ENCODE measurements at places on chromosomes 4 and X.
A peak's percentile ranks its signal among the peaks of the same experiment; 100 is the strongest.

DNA sequence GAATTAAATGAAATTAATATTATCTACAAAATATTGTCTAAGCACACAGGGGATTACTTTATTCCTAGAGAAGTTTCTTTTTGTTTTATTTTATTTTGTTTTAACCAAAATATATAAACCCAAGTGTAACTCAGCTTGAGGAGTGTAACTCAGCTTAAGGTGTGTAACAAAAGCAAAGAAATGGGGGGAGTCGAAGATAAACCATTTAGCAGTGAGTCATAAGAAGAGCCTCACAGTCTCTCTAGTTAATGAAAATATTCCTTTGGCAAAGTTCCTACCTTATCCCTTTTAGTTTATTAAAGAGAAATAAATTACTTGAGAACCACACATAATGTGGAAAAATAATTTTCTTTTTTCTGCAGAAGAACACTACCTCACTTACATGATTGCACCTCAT lies 261.8 kb downstream of the KCTD8 start:
- no peak for DNase-seq

- no peak for DNase-seq
These were observed 201.2 kb upstream of the NWD2 start for GRCh38 chr4:37043342-37043741.

DNA sequence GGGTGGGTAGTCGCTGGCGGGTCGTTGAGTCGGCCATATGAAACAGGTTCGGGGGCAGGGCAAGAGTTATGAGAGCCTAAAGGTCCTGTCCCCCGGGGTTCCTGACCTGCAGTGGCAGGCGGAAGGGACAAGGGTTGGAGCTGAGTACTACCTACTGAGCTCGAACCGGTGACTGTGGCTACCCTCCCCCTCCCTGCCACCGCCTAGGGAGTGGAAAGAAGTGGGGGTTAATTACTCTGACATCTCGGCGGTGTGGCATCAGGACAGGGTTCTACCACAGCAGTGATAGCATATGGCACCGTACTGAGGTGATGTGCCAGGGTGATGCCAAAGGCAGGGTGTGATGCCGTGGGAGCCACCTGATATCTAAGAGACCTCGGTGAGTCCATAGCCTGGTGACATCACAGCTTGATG lies 307 bp downstream of the ATG4A start:
- DNase-seq, result peak; percentile 32

DNA sequence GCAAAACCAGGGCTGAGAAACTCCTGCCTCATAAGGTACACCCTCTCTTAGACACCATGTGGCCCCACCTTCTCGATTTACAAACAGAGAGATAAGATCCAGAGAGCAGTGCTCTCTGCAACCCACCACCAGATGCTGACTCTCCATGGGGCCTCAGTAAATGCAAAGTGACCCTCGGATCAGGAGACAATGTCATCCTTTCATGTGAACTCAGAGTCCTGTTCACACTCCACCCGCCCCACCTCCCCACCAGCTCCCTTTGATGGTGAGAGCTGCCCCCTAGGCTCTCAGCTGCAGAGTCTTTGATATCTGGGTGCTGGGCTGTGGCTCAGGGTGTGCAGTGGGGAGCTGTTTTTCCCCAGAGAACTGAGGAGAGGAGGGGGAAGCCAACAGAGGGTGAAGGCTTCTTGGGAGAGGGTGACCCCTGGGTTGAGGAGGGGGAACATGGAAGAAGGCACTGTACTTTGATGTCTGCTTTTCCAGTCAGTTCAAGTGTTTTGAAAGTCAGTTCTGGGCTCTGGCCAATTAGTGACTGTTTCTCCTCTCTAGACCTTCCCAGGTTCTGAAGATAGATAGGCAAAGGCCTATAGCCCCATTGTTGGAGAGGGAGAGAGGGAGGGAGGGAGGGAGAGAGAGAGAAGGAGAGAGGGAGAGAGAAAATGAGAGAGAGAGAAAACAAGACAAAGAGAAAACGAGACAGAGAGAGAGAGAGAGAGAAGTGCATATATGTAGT lies 88.2 kb downstream of the SCD5 start:
- DNase-seq, result no peak

DNA sequence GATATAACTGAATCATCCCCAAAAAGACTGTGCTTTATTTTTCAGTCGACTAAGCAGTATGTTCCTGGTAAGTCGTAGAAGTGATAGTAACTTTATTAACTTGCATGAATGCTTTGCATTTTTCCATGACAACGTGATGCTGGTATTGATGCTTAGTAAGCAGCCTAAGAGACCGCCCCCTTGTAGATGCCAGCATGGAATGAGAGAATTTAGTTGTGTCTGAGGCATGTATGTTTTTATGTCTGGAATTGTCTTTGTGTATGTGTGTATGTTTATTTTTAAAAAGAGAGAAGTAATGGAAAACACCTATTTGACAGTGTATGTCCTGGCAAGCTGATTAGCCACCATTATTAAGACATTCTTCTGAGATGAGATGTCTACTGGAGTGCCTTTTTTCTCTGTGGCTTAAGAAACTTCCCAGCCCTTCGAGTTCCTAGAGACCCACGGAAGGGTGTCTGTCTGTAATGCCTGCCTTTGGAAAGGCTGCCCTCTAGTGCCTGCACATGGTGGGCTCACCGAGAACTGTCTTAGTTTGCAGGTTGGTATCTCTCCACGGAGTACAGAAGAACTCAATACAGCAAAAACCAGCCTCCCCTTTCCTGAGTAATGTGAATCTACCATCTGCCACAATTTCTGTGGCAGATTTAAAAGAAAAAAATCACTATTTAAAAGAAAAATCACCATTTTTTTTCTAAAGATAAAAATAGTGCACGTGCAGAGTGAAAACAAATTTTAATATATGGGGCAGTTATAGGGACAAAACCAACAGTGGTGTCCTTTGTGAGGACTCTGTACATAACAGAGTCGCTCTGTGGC lies 85.9 kb downstream of the AASDH start:
- DNase-seq, result peak; percentile 29

DNA sequence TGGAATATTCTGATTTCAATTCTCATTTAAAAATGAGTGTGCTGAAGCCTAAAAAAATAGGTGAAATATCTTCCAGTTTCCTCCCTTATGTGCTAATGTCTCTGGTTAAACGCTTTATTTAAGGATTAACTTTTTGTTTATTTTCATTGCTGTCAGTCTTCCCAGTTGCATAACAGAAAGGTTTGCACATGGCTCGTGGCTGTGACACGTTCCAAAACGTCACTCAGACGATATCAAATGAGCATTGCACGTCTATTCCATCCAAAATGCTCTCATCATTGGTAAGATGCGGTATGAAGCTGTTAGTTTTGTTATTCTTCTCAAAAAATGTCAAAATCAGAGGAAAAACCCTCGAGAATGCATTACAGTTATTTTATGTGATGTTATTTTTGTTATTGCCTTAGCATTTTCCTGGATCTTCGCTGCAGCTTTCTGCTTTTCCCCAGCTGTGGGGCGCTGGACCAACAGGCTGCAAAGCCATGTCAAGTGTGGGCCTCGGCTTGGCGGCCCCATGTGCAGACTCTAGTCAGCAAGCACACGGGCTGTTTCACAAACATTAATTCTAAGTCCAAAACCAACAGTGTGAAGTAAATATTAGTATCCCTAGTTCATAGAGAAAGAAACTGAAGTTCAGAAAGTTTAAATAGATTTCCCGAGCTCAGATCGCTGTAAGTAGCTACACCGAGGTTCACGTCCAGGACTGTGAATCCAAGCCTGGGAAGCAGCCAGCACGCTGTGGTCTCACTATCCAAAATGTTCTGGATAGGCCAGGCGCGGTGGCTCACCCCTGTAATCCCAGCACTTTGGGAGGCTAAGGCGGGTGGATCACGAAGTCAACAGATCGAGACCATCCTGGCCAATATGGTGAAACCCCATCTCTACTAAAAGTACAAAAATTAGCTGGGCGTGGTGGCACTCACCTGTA lies 793.4 kb upstream of the FRG1 start:
- DNase-seq, result no peak

GRCh38 chrX:46573892-46574773 lies 568 bp downstream of the CHST7 start:
- DNase-seq, result peak; percentile 27

- DNase-seq, result no peak
These were observed 74.0 kb upstream of the AFF2 start for GRCh38 chrX:148426467-148426866.

DNA sequence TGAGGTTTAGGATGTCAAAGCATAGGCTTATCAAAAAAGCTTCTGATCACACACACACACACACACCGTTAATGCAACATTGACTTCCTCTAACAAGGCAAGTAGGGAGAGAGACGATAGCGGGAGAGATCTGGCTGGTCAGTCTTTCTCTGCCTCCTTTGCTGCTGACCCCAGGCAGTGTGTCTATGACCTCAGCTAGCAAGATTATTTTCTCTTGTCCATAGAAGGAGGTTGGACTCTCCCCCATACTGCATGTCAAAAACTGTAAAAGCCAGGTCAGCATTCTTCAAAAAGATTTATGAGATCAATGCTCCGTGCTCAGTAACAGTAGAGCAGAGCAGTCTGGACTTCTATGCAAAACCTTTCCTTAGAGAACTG lies 63.5 kb upstream of the PGM2 start:
- DNase-seq, result no peak

DNA sequence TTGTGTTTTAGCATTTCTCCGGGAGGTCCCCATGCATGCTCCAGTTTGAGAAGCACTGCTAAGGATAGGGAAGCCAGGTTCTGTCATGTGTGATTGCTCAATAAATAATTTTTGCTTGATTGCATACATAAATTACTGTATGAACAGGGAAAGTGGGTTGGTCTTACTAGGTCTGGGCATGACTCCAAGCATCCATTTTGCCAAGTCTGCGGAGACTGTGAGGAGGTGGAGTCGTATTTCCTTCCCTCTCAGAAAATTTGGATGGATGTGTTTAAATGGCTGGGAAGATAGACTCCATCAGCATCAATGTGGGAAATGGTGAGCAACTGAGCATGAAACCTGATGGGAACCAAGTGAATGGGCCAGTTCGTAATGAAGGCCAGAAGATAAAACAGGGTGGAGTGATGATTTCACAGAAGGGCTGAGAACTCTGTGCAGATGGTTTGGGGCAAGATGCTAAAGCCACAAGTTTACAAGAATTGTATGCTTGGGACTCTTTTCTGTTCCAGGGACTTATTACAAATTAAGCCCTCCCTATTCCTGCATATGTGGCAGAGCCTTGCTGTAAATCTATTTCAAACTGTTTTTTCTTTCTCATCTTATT lies 84.1 kb downstream of the NHS start:
- DNase-seq, result no peak

GRCh38 chr4:7103031-7103606 lies 35.3 kb upstream of the GRPEL1 start:
- peak; percentile 29 for DNase-seq

DNA sequence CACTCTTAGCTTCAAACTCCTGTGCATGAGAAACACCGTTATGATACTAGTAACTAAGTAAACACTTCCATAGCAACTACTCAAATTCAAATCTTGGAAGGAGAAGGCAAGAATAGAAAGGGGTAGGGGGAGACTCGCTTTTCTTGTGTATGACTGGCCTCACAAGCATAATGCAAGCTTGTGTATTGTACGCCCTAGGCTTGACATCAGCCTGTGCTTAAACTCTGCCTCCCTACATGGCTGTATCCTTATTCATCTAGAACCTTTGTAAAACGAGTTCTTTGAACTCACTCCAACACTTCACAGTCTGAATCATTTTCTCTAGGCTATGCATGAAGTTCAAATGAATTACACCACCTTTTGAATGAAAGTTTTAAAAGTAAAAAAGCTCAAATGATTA lies 1071.2 kb upstream of the ADGRL3 start:
- no peak for DNase-seq

DNA sequence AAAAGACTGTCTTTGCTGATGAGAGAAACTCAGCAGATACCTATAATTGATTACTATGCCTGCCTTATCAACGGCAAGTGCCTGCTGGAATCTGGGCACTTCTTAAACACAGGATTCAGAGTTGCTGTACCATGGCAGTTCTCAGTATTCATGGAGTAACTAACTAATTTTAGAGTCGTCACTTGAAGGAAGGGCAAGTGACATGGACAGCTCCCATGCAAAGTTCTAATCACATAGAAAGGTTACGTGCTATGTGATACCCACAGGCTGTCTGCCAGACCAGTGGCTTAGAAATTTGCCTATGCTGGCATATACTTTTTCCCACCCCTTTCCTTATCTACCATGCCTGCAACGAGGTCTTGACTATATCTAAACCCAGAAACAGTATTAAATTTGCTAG lies 931.1 kb upstream of the TENM3 start:
- no peak for DNase-seq

DNA sequence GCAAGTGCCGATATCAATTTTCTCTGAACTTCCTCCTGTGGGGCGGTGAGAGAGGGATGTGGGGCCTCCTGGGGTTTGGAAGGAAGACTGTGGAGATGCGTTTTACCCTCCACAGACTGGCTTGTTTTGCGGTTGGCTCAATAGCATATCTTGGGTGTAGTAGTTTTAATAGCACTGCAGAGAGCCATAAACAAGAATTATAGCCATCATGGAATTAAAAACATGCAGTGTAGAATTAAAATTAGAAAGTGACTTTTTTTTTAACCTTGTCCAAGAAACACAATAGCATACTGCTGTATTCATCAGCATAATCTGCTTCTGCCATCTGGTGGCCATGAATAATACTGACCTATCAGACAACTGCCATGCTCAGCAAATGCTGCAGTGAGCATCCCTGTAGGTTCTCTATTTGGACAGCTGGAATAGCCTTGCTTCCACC lies 47.3 kb upstream of the SCML1 start:
- no peak for DNase-seq

- DNase-seq, result peak; percentile 2
These were observed at the start of gene AADAT for GRCh38 chr4:170089668-170090351. Gene AADAT, minus strand, starts transcription at chr4:170089956. Its CDS starts 266 bp downstream, at chr4:170089690.

GRCh38 chrX:51242212-51242611 lies 90.4 kb upstream of the NUDT10 start:
- no peak for DNase-seq

DNA sequence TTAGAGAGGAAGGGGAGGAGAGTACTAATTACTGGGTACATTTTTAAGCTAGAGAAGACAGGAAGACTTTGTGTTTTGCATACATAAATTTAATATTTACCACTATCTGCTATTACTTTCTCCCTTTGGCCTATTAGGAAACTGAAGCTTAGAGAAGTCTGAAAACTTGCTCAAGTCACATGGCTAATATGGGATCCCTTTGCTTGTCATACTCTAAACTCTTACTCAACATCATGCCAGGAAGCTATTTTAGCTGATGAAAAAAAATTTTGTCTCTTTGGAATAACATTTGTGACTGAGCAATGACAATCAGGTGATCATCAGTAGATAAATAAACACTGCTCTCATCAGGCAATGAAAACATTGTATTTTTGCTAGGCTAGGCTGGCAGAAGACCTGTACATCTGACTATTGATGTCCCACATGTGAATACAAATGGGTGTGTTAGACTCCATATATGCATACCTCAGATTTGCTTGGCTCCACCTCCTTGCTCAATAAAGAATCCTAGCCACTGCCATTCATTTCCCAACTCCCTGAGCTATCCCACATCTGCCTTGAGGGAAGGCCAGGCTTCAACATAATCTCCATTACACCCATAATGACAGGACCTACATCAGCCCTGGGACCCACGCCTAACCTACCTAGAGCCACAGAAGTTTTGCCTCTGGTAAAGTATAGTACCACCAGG lies 17.0 kb upstream of the DCLK2 start:
- DNase-seq, result no peak

All from DMS79 (cell line).